Kidney capillary endothelial cell (primary cell): ENCODE measurements at places on chromosomes 1 and 21.
A peak's percentile ranks its signal among the peaks of the same experiment; 100 is the strongest.

DNA sequence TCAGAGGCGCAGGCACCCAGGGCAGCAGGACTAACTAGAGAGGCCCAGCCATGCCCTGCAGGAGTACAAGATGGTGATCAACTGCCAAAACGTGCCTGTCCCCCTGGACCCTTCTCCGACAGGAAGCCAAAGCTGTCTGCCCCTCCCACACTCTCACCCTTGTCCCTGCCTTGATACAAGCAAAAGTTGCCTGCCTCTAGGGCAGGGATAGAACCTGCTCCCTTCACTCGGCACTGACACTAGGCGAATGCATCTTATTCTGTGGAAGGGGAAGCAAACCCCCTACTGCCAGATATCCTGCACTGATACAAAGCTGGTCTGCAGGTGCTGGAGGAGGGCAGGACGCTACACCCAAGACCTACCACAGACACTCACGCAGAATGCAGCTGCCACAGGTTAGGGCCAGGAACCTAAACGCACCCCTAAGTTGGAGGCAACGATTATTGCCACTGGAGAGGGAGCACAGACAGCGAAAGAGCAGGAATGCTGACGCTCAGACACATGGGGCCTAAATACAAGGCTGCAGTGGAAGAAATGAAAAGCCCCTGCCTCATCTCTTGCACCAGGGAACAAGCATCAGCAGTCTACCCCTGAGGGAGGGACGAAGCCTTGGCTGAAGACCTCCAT, 3.7 kb downstream of the TARBP1 start:
- no peak for DNase-seq

GRCh38 chr1:121413821-121414220, 229.0 kb downstream of the SRGAP2C start:
- DNase-seq, result no peak

- no peak for DNase-seq
These were observed 76.0 kb upstream of the C1orf105 start for GRCh38 chr1:172344444-172344843.

DNA sequence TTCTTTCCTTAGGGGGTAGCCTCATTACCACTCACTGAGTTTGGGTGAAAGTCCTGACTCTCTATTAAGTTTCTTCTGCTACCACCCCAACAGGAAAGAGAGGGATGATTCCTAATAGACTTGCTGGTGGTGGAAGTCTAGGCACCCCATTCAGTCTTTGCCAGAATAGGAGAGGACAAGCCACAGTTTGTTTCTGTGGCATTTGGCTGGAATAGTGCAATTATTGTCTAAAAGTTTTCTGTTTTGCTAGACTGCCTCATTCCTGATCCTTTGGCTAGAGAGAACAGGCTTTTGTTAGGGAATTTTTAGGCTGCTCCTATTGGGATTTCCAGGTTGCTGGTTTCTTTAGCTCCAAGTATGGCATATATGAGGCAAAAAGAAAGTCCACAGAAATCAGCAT, 9.9 kb upstream of the HJV start:
- DNase-seq, result no peak

GRCh38 chr1:169271098-169271497, 96.5 kb downstream of the NME7 start:
- DNase-seq, result no peak

- no peak for DNase-seq
These were observed 23.6 kb downstream of the DIP2A start for GRCh38 chr21:46482225-46482845.

GRCh38 chr1:42745851-42746250, 5.8 kb upstream of the CLDN19 start:
- DNase-seq, result no peak

GRCh38 chr1:110210604-110211495, 736 bp downstream of the KCNC4 start:
- DNase-seq, result no peak

GRCh38 chr1:246907472-246907871, 24.3 kb downstream of the AHCTF1 start:
- peak; percentile 30 for DNase-seq

- peak; percentile 73 for DNase-seq
These were observed 12.7 kb upstream of the RAB4A start for GRCh38 chr1:229258031-229258756.

GRCh38 chr1:24102961-24103360, 9.0 kb downstream of the MYOM3 start:
- no peak for DNase-seq

DNA sequence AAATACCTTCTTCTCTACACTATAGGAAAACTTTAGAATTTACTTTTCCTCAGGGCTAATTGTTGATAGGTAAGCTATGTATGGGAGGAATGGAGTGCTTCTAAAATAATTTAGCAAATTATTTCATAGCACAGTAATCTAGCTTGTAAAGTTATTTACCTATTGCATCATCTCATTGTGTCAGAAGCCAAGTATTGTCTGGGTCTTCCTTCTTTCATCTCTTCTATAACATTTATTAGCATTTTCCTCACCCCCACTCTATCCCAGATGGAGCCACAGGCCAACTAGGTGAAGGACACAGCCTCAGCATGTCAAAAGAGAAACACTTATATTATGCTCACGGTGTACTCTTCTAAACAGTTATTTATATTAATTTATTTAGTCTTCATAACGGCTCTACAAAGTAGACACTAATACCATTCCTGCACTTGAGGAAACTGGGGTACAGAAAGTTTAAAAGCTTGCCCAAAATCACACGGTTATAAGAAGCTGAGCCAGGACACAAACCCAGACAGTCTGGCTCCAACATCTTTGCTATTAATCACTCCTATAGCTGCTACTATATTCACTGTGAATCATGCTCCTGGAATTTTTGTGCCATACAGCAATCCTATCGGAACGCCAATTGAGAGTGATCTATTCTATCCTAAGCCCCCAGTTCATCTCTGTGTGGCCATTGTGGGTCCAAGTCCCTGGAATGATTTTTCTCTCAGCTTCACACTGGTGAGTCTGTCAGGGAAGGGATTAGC, 43.1 kb downstream of the OR10J5 start:
- DNase-seq, result peak; percentile 18

GRCh38 chr1:184633785-184634184, 120.9 kb downstream of the EDEM3 start:
- no peak for DNase-seq

DNA sequence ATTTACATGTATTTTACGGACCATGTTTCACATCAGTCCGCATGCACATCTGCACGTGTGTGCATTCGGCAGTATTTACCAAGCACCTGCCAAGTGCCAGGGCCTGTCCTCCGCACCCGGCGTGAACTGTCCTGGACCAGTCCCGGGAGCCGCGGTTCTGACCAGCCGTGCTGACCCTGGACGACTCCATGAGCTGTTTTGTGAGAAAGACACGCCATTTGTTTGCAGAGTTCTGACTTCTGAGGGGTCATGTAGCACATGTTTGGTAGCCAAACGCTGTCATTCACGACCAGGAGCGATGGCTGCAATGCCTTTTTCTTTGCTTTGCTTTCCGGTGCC, 3.3 kb upstream of the OLIG2 start:
- no peak for DNase-seq

DNA sequence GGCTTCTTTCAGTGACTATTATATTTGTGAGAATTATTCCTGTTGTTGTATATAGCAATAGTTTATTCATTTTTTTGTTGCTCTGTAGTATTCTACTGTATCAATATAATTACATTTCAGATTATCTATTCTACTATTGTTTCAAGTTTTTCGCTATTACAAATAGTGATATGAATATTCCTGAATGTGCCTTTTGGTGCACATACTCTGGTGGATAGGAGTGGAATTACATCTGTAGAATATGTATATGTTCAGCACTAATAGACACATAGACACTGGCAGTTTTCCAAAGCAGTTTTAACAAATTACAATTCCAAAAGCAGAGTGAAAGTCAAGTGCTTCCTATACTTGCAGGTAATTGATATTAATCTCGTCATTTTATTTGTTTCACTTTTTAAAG, 696.2 kb upstream of the PRMT6 start:
- no peak for DNase-seq

- DNase-seq, result no peak
These were observed 75.0 kb downstream of the XCL2 start for GRCh38 chr1:168468822-168469221.

DNA sequence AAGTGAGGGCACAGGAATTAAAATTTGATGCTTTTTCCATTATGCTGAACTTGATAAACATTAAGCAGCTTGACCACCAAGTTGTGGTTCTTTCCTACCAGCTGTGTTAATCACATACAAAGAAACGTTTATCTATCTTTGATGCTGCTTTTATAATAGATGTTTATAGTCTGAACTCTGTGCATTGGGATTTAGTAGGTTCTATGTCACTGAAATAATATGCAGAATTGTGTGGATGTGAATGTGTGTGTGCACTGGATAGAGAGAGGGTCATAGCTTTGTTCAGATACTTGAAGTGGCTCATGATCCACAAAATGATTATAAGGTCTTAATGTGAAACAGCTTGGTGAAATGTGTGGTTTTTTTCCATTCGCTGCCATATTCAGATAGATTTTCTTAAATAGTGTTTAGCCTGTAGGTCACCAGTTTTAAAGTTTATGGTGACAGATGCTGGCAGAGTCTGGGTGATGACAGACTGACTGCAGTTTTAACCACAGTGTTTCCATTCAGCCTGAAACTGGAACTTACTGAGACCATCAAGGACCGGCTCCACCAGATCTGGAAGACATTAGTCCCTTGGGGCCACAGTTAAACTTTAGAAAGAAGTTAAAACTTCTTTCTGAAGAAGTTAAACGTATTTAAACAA, 10.2 kb downstream of the DDI2 start:
- no peak for DNase-seq

DNA sequence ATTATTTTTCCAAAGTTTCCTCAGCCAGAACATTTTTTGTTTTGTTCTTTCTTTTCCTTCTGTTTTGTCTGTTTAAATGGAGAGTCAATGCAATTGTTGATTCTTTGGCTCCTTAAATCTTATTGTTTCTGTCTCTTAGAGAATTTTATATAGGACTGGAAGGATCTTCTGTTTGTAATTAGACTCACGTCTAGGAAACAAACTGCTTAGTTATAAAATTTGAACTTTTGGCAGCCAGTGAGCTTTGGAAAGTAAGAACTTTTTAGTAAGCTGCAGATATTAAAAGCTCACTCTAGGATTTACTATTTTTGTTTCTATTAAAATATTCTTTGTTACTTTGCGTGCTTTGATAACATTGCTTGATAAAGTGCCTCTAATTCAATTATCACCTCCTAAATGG, 109.8 kb upstream of the HNRNPU start:
- DNase-seq, result no peak

DNA sequence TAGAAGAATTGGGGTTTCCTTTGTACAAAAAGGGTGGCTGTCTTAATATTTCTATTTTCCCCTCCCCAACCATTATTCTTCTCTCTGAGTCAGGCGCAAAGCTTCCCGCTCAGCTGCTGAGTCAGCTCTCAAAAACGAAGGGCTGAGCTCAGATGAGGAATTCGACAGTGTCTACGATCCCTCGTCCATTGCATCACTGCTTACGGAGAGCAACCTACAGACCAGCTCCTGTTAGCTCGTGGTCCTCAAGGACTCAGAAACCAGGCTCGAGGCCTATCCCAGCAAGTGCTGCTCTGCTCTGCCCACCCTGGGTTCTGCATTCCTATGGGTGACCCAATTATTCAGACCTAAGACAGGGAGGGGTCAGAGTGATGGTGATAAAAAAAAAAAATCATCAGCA, 3.0 kb upstream of the TUFT1 start:
- DNase-seq, result no peak

GRCh38 chr1:14113841-14114567, 414.0 kb downstream of the PRDM2 start:
- no peak for DNase-seq

DNA sequence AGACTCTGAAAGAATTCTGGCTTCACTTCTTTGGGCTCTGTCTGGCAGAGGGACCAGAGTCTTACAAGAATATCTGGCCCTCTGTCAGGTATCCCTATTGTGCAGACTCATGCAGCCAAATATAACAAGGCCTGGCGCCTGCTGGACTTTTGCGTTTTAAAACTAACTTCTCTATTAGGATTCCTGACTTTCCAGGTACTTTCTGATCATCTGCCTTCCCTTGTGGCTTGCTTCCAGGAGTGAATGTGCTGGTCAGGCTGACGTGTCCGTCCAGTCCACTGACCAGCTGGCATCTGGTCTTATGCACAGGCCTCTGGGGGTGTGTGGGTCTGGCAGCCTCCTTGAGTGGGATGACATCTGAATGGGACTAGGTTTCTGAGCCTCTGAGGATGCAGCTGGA, 8.6 kb upstream of the RAB29 start:
- no peak for DNase-seq

GRCh38 chr1:116273042-116273783, 99.8 kb upstream of the ATP1A1 start:
- DNase-seq, result no peak

- no peak for DNase-seq
These were observed 12.9 kb downstream of the PABPC4 start for GRCh38 chr1:39563669-39564068.

DNA sequence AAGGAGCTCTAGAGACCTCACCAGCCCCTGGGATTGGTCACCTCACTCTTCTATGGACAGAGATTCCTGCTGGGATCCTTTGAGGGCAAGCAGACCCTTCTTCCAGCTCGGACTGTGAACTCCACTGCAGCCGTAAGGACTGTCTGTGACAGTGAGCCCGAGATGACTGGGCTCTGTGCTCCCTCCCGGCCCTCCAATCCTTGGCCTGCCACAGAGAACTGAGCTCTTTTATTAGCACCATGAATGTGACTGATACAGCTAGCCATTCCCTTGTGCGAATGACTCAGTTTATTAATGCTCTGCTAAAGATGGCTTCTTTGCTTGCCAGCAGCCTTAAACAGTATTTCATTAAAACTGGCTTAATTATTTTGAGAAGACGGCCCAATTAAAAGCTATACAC, 194.6 kb upstream of the LMO4 start:
- no peak for DNase-seq

DNA sequence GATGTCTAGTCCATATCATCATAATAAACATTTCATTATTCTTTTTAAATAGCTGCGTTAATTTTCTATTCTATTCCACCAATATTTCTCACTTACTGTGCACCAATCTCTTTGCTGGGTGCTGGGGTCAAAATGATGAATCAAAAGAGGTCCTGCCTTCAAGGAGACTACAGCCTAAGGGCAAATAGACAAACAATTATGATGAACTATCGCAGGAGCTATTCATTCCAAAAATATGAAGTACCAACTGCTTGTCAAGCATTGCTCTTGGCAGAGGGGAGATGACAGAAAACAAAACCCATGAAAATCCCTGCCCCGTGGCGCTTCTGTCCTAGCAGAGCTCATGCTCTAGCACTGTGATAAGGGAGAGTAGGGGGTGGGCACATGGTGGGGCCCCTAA, 28.8 kb upstream of the SLC26A9 start:
- DNase-seq, result no peak

GRCh38 chr1:187110351-187110750, 281.6 kb downstream of the PLA2G4A start:
- no peak for DNase-seq

- DNase-seq, result no peak
These were observed 263.1 kb downstream of the CAMTA1 start for GRCh38 chr1:7048395-7048794.
